ENCODE measurements at places on chromosomes 1 and 21. TPM values are rescaled to one million over a fixed set of nuclear protein-coding genes. Genes with fewer than 3 reads are reported as not detected.

Gene ZYG11A
- 0.22 TPM for polyA plus RNA-seq

Gene REN
- polyA plus RNA-seq: not detected

DNA sequence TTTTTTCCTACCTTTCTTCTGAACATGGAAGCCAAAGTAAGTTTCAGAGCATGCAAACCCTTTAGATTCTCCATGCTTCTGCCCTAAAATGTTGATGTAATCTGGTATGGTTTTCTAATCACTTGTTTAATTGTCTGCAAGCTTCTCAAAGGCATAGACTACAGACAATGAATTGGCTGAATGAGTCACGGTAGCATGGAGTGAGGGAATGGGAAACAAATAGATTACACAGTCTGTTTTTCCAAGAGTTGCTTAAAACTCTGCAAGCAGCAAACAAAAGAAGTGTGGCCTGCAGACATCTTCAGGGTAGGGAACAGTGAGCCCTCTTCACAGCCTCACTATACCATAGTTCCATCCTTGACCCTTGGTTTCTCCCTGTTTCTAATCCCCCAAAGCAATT, 326.0 kb downstream of the BARHL2 start:
- H3K27me3 ChIP-seq: no peaks in the 10 kb centered on the region
- DNase-seq: no peak
- H3K27ac ChIP-seq: no peak overlapping the region
- H3K4me1 ChIP-seq: no peaks in the 10 kb centered on the region
- H3K36me3 ChIP-seq: no peaks in the 10 kb centered on the region

- H3K4me3 ChIP-seq: peak overlapping the region; percentile 16
- H3K27me3 ChIP-seq: no peaks in the 10 kb centered on the region
- no peaks in the 10 kb centered on the region for H3K4me1 ChIP-seq
- no peaks in the 10 kb centered on the region for H3K36me3 ChIP-seq
- DNase-seq: no peak
- no peak overlapping the region for H3K27ac ChIP-seq
Measured at GRCh38 chr1:85615586-85616363, 35.2 kb downstream of the CCN1 start.

DNA sequence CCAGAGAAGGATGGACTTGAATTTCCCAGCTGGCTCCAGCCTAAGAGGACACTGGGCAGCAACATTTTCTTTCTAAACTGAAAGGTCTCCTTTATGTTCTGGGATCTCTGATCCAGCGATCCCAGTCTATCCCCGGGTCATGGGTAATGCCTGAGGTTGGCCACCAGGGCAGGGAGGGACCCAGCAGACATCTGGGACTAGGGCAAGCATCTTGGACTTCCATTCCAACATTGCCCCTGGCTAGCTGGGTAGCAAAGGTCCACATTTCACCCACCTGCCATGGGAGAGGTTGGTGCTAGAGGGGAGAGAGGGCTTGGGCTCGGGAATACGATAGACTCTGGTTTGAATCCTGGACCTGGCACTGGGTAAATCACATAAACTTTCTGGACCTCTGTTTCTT, 84.6 kb downstream of the LRRN2 start:
- no peak for DNase-seq
- no peak overlapping the region for H3K4me3 ChIP-seq
- H3K27ac ChIP-seq: no peak overlapping the region
- no peaks in the 10 kb centered on the region for H3K27me3 ChIP-seq
- no peaks in the 10 kb centered on the region for H3K36me3 ChIP-seq

DNA sequence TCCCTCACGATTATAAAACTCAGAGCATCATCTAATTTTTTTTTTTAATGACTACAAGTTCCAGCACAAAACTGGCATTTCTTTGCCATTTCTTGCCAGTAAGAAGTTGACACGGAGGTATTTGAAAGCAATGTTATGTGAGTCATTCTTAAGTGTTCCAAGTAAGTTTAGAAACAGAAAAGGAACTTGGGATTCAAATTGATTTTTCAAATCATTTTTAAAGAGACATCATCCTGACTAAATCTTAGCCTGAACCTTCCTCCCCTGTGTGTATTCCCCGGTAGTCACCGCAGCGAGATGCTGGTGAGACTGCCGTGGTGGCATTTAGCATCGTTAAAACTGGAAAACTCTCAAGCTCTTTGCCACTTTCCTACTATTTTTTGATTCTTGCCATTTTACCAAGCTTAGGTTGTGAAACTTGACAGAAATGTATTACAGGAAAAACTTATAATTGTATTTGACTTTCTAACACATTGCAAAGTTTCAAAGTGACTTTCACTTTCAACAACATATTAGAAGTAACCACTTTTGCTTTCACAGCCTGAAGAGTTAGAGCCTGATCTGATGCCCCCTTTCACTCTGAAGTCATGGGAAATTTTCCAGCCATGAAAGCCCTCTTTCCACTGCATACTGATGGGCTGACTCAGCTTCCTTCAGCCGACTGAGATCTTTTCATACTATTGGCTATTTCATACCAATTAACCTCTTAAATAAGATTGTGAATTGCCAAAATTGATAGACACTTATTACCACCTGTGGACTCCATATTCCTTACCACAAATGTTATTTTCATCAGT, 61.4 kb downstream of the OLFML2B start:
- no peaks in the 10 kb centered on the region for H3K27me3 ChIP-seq
- H3K27ac ChIP-seq: no peak overlapping the region
- H3K4me1 ChIP-seq: no peaks in the 10 kb centered on the region
- peaks cover 9% of the 10 kb centered on the region for H3K36me3 ChIP-seq
- no peak for DNase-seq
- no peak overlapping the region for H3K4me3 ChIP-seq

GRCh38 chr1:31515056-31515775, 61.1 kb upstream of the TINAGL1 start:
- H3K4me3 ChIP-seq: no peak overlapping the region
- H3K4me1 ChIP-seq: peaks cover 3% of the 10 kb centered on the region
- no peaks in the 10 kb centered on the region for H3K27me3 ChIP-seq
- DNase-seq: no peak

DNA sequence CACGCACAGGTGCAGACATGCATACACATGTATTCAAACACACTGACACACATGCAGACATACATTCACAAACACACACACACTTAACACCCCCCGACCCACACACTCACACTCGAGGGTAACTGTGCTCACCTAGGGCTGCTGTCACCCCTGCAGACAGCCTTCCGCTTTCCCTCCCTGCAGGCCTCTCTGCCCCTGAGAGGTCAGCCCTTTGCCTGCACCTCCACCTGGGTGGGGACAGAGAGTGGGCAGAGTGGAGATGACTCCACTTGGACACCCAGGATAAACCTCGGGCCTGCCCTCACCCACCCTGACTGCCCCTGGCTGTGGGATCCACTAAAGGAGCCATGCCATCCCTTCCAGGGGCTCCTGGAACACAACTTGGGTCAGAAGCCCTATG, 264.3 kb downstream of the PTPRU start:
- H3K4me1 ChIP-seq: no peaks in the 10 kb centered on the region
- no peaks in the 10 kb centered on the region for H3K27me3 ChIP-seq
- DNase-seq: no peak
- H3K4me3 ChIP-seq: no peak overlapping the region

DNA sequence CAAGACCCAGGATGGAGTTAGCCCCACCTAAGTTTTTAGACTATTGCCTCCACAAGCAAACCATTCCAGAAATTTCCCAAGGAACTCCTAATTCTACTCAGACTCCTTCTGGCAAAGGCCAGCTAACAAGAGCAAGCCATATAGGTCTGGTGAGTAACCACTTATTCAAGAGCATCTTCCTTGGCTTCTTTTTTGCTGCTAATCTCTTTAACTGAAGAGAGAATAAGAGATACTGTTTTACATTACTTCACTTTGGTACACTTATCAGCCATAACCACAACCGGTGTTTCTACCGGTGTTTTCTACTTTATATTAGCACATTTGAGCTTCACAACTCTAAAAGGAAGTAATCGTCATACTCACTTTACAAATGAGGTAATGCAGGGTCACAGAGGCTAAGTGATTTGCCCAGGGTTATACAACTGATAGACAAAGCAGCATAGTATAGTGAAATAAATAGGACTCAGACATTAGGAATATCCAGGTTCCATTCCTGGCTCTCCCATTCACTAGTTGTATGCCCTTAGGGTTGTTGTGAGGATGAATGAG, 1.7 kb upstream of the EPS15 start:
- H3K27ac ChIP-seq: peak overlapping the region; percentile 70
- no peaks in the 10 kb centered on the region for H3K27me3 ChIP-seq
- peaks cover 6% of the 10 kb centered on the region for H3K4me1 ChIP-seq
- no peaks in the 10 kb centered on the region for H3K36me3 ChIP-seq

DNA sequence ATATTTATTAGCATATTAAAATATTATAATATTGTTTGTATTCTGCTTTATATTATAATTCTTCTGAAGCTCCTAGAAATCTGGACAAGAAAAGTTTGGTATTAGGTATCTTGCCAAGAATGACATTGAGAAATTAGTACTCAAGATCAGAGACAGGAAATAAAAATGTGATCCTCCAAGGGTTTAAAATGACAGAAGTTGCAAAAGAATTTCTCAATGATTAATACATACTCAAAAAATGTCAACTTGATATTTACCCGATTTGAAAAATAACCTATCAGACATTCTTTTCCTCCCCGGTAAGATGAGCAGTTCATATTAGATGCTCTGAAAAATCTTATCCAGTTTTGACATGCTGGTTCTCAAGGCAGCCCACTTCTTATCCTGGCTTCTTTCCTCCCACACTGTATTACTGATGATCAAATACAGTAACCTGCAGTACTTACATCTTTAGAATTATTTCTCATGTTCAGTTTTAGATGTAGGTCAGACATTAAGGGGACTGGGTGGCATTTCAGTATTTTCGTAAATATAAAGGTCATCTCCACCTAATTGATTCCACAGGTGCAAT, 55.3 kb downstream of the CACHD1 start:
- H3K27ac ChIP-seq: no peak overlapping the region
- H3K4me3 ChIP-seq: no peak overlapping the region
- no peaks in the 10 kb centered on the region for H3K4me1 ChIP-seq
- H3K27me3 ChIP-seq: no peaks in the 10 kb centered on the region

DNA sequence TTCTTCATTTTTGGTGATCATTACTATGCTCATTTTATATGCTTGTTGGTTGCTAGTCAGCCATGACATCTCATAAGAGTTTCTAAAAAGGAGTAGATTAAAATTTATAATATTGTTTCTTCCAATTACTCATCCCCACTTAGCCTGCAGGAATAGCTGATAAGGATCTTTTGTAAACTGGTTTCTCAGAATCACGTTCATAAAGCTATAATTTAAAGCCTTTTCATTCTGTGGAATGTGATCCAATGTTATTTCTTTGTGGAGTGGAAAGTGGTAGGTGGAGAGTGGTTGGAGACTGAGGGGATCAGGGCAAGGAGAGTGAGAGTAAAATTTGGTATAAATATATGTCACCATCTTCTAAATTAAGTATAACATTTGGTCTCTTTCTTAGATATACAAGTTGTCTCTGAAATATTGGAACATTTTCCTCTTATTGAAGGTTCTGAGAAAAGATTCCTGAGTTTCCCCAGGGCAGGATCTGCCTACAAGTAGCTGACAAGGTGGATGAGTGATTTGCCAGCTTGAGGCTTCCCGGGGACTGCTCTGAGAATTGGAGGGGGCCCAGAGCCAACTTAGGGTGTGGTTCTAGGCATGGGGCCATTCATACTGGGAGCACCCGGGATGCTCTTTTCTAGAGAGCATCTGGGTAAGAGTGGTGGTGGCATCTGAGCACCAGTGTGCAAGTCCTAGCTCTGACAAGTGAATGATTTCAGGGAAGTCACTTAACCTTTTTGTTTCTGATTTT, 116.4 kb downstream of the TBX19 start:
- H3K27ac ChIP-seq: no peak overlapping the region
- no peaks in the 10 kb centered on the region for H3K27me3 ChIP-seq
- DNase-seq: no peak
- no peak overlapping the region for H3K4me3 ChIP-seq
- H3K36me3 ChIP-seq: no peaks in the 10 kb centered on the region
